ENCODE measurements at places on chromosomes 7 and 10.

DNA sequence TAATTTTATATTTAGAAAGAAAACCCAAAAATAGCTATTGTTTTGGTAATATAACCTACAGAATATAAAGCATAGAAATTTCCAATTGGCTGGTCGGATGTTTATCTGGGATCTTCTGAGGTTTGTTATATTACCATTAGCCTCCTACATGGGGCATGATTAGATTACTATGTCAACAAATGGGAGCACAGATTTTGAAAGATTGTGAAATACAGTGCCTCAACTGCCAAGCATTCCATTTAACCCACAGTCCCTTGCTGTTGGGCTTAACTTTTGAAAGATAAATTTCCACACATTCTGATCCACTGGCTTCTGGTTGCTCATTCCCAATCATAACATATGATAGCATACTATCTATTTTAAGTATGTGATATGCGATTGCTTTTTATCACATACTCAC, 455.4 kb upstream of the C7orf33 start:
- no peak for DNase-seq

DNA sequence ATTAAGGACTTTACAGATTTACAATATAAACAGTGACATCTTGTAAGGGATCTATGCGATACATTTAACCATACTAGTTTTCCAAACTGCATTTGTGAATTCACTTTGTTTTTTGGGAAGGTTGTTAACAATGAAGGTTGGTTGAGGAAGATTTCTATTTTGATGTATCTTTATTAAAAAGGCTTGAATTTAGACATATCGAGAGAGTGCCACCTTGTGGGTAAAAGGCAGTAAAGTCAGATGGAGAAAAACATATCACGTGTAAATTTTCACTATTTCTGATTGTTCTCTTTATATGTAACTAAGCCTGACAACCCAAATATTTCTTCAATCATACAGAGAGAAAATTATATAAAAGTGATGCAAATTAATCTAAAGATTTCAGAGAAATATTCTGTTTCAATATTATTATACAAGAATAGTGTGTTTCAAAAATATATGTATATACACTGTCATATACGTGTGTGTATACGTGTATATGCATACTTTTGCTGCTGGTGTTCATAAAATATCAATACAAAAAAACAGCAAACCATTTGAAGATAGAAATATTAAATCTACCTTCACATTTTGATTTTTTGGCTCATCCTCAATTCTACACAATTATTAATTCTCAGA, 988.6 kb downstream of the SORCS1 start:
- peak; percentile 7 for DNase-seq

DNA sequence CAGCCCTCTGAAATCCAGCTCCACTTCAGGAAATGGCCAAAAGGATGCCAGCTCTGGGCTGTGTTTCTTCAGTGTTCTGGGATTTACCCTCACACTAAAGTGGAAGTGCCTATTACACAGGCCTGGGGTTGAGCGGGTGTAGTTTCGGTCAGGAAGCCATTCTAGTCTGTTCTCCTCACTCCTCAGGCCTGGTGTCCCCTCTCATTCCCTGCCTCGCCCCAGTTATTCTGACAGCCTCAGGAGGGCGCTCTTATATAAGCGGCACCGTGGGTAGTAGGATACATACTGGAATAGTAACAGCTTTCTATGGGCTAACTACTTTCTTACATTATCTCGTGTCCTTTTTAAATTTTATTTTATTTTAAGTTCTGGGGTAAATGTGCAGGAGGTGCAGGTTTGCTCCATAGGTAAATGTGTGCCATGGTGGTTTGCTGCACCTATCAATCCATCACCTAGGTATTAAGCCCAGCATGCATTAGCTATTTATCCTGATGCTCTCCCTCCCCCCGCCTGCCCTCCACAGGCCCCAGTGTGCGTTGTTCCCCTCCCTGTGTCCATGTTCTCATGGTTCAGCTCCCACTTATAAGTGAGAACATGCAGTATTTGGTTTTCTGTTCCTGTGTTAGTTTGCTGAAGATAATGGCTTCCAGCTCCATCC, 12.2 kb upstream of the LGI1 start:
- no peak for DNase-seq

- no peak for DNase-seq
Observed at GRCh38 chr10:81898518-81898917, 23.5 kb downstream of the NRG3 start.

DNA sequence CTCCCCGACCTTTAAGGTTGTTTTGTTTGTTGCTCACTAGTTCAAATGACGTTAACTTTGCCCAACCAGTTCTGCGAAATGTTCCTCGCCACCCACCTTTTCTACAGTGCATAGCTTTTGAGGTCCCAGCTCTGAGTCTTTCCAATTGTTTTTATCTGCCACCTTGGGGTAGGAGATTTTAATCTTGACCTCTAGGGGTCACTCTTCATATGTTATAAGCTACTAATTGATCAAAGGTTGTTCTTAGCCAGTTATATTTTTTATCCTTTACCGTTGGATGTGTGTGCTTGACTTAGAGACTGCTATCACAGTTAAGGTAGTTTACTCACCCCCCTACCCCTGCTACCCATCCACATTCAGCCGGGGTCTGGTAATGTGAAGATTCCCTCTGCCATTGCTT, 372.4 kb downstream of the SUGCT start:
- DNase-seq: no peak
